ENCODE measurements at places on chromosomes 3 and 15.
A peak's percentile ranks its signal among the peaks of the same experiment; 100 is the strongest.

DNA sequence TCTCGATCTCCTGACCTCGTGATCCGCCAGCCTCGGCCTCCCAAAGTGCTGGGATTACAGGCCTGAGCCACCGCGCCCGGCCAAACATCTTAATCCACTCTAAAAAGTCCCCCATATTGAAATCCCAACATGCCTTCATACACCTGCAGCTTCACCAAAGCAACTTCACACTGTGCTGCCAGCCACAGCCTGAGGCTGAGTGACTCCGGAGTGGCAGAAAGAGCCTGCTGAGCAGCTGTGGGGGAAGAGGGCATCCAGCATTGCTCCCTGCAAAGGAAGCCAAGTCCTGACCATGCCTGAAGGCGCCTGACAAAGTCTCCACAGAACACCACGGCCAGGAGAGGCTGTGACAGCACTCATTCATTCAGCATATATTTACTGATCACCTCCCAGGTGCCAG, 21.6 kb upstream of the VGLL4 start:
- no peak for DNase-seq

DNA sequence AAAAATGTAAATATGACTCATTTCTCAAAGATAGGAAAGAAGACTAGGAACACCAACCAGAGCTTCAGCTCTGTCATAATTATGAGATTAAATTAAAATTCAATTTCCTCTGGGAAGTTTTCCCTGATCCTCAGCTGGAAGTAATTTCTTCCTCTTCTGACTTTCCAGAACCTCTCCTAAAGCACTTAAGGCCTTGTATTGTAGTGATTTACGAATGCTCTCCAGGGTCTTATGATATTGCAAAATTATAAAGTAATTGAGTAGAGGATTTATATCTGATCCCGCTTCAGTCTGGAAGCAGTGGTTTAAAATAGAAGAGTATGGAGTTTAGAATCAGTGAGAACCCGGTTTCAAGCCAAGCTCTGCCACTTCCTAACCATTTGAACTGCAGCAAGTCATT, 279.8 kb downstream of the ZPLD1 start:
- DNase-seq, result no peak

GRCh38 chr15:74170071-74170844, 3.3 kb upstream of the ISLR start:
- no peak for DNase-seq

GRCh38 chr3:182092662-182093262, 381.0 kb downstream of the SOX2 start:
- DNase-seq, result no peak

DNA sequence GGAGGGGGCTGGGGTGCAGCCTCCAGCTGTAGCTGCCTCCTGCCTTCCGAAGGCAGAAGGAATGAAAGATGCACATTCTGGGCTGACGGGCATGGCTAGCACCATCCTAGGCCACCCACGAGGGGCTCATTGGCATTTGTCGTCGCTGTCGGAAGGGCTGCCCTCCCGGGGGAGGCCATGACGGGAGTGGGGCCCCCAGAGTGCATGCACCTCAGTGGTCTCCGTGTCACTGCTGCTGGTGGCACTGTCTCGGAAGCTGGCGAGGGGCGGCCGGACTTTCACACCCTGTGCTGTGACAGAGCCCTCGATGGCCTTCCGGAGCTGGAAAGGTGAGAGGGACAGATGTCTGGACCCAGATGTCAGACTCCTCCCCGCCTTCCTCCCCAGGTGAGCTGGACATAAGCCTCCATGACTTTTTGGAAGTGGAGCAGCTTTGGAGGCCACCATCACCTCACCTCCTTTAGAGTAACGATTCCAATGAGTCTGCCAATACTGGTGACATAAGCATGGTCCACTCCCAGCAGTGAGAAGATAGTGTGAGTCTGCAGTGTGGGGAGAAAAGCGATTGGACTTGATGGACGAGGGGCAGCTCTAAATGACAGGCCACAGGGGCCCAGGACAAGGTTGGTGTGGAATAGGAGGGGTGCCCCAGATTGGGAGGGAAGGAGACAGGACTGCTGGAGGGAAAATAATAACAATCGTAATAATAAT, 9.2 kb downstream of the FAM131A start:
- DNase-seq, result no peak

DNA sequence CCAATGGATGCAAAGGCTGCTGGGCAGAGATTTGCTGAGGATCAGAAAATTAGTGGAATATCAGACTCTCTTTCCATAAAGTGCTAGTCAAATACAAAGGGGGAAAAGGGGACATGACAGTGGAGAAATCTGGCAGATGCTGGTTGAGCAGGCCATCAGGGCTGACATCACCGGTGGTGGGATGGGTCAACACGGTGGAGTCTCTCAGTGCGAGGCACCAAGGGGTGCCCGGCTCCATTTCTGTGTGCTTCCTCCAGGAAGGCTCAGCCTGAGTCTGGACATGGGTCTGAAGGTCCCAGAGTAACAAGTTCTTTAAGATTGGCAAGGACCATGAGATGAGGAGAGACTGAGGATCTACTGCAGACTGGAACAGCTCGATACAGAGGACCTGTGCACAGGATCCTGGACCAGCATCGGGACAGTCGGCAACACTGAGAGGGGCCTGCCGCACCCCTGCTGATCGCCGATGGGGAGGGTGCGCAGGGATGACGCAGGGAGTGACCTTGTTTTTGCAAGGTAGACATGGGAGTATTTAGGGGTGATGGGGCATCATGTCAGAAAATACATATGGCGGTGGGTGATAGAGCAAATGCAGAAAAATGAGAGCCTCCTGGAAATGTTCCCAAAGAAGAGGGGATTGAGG, 92.7 kb downstream of the SEC22A start:
- DNase-seq, result no peak

DNA sequence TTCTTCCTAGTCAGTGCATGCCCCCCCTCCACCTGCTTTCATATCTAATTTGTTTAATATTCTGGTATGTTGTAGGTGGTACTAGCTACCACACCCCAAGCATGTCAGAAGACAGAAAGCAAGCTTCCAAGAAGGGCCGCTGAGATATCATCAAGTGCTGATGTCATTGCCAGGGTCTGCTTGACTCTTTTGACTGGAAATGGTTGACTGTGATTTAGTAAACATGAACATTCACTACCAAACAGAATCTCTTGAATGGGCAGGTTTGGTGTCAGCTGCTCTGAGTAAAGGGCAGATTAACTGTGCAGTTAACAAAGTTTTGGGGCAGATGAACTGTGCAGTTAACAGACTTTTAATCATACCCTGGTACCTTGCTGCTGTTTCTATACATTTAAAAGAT, 244.2 kb upstream of the SATB1 start:
- no peak for DNase-seq

GRCh38 chr3:11057655-11058054, 65.1 kb downstream of the SLC6A1 start:
- no peak for DNase-seq

- DNase-seq, result no peak
Measured at GRCh38 chr3:48966876-48967361, 23.1 kb upstream of the P4HTM start.

GRCh38 chr3:128343287-128344051, 123.2 kb downstream of the DNAJB8 start:
- DNase-seq, result peak; percentile 65

GRCh38 chr3:138412821-138413551, 21.4 kb upstream of the ESYT3 start:
- DNase-seq, result no peak

DNA sequence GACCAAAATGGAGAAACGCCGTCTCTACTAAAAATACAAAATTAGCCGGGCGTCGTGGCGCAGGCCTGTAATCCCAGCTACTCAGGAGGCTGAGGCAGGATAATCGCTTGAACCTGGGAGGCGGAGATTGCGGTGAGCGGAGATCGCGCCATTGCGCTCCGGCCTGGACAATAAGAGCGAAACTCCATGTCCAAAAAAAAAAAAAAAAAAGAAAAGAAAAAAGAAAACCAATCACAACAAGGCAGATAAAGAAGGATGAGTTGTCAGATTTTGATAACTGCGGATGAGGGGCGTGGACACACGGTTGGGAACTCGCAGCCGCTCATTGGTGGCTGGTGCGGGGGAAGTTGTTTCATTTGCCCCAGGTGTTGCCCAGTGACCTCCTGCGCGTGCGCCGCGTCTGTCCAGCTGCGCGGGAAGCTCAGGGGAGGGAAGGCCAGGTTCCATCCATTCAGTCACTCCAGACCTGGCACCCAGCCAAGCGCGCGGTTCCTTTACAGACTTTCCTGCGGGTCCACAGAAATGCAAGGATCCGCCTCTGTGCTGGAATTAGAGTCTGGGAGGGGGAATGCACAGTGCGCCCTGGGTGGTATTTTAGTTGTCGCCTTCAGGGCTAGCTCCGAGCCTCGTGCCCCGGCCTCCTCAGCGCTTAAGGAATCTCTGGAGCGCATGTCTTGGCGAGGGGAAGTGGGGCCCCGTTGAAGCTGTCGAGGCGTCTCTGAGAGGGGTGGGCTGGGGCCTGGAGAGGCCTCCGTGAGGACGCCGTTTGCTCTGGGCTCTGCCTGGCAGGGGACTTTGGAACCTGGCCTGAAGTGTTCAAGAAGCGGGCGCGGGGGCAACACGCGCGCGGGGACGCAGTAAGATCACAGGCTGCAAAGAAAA, 708 bp upstream of the GCHFR start:
- no peak for DNase-seq

- DNase-seq, result no peak
Measured at GRCh38 chr3:112365636-112366035, 32.7 kb downstream of the CD200 start.

DNA sequence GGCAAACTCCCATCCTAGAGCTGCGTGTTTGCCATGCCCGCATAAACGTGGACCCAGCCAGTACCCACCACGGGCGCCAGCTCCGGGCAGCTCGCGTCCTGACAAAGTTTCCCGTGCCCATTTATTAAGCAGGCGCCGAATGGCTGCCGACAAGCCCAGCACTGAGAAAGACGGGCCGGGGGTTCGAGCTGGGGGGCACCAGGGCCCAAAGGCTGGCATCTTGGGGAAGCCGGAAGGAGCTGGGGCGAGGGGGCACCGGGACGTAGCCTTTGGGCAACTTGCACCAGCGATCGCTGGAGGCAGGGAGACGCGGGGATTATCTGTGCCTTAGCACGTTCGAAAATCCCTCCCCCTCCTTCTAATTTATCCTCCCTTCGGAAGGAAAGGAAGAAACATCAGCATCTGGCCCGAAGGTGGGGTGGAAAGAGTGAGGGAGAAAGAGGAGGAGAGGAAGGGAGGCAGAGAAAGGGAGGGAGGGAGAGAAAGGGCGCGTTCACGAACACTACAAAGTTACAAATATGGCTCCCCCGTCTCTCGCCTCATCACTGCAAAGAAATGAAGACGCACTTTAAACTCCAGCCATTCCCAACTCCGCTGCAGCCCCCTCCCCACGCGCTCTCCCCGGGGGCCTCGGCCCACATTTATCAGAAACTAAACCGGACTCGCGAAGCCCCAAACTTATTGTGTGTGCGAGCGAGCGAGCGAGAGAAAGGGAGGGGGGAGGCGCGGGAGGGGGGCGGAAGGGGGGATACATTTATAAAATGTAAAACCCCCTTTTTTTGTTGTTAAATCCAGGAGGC, 1.0 kb downstream of the ANP32A start:
- no peak for DNase-seq

- no peak for DNase-seq
Measured at GRCh38 chr3:40605960-40606359, 81.2 kb downstream of the ZNF621 start.

DNA sequence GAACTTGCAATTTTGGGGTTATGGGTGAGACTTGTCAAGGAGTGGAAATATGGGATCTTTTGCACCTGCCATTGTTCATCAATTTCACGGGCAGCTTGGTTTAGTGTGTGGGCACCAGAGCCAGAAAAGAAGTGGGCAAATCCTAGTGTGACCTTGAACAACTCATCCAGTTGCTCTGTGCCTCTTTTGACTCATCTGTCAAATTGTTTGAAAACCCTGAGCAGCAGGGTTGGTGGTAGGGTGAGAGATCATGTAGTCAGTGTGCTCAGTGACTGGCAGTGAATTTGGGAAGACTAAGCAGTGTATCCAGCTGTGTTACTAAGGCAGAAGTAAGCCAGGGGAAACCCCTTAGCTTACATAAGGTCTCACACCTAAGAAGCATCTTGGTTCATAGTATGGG, 293.0 kb upstream of the TRIM42 start:
- DNase-seq, result no peak

GRCh38 chr3:128376516-128376915, 90.2 kb downstream of the DNAJB8 start:
- no peak for DNase-seq

- no peak for DNase-seq
Measured at GRCh38 chr3:150082898-150083654, 112.4 kb upstream of the PFN2 start.

DNA sequence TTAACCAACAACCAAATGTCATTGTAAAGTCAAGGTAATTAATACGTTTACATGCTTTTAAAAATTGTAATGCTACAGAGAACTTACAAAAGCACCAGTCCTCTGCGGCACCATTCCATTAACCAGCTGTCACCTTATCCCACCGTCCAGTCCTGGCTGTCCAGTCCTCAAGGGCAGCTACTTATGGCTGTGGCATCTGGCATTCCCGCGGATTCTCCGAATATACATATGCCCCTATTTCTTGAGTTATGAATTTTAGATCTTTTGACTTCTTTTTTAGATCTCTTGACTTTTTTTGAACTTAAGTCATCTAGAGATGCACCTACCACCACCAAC, 382 bp upstream of the POMGNT2 start:
- DNase-seq, result no peak

DNA sequence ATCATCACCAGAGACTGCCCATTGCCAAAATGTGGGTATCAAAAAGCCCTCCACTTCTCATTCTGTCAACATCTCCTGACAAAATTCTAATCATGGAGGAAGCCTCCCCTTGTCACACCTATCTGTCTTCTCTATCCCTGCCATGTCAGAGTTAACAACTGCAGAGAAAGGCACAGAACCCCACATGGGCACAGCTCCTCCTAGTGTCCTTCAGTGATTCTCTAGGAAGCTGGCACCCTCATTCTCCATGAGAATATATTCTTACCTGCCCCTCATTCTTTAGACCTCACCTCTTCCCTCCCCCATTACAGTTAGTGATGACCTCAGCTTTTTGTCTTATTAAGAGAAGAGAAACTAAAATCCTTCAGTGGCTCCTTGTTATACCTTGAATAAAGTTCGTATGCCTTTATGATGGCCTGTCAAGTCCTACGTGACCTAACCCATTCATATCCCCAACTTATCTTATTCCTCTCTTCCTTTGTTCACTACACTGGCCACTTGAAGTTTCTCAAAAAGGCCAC, 44.6 kb downstream of the NME9 start:
- DNase-seq, result no peak

- no peak for DNase-seq
Measured at GRCh38 chr3:126370606-126371005, 13.4 kb upstream of the KLF15 start.

DNA sequence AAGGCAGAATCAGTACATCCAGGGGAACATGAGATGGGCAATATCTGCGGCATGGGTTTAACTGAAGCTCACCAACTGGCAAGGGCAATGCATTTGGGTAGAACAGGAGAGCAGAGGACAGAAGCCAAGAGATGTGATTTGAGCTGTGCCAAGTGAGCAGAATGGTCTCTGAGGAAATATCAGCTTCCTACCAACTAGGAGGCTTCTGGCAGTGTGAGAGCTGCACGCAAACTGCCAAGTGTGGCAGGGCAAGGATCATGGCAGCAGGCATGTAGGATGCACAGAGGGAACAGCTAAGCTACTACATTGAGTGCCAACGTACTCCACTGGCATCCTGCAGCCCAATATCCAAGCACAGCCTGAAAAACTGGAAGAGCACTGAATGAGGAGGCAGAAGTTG, 1036.5 kb downstream of the TUSC7 start:
- DNase-seq, result no peak

Data from HFF-Myc (cell line).